ENCODE measurements at places on chromosomes 5 and 9.

DNA sequence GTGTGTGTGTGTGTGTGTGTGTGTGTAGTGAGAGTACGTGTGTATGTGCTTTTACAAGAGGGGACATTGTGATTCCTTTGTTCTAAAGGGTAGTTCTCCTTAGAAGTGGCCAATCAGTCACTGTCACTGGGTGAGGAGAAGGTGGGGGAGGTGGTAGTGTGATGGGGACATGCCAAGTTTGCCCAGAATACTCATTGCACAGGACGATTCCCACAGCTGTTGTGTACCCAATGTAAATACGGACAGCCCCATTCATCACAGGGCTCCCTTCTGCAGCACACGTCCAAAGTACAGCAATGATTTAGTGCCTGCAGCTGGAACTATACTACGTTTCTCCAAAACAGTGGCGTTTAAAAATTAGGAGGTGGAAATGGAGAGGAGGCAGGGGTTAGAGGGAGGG lies 287.8 kb downstream of the TLR4 start:
- no peak for DNase-seq

DNA sequence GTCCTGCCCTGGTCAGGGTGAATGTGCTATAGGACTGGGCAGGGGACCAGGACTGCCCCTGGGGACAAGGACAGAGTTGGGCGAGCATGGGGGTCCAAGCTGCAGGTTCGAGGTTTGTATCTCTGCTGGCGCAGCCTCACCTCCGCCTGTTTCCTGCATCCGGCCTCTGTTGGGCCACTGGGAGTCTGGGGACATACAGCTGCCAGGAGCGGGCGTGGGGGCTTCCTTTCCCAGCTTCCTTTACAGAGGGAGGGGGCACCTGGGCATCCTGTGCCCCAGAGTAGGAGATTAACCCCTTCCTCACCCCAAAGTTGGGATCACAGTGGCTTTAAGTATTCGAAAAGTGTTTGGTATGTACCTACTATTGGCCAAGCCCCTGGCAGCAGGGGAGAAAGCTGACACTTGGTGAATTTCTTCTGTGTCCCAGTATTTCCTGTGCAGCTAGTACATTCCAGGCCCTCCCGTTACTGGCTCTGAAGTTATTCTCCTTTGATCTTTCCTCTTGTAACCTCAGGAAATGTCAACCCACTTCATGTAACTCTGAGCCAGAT lies 19.0 kb downstream of the OLFML2A start:
- no peak for DNase-seq

GRCh38 chr5:60287174-60287771 lies 393.7 kb upstream of the PDE4D start:
- DNase-seq: no peak

- no peak for DNase-seq
Observed at GRCh38 chr5:173410459-173411233, 82.4 kb upstream of the STC2 start.

DNA sequence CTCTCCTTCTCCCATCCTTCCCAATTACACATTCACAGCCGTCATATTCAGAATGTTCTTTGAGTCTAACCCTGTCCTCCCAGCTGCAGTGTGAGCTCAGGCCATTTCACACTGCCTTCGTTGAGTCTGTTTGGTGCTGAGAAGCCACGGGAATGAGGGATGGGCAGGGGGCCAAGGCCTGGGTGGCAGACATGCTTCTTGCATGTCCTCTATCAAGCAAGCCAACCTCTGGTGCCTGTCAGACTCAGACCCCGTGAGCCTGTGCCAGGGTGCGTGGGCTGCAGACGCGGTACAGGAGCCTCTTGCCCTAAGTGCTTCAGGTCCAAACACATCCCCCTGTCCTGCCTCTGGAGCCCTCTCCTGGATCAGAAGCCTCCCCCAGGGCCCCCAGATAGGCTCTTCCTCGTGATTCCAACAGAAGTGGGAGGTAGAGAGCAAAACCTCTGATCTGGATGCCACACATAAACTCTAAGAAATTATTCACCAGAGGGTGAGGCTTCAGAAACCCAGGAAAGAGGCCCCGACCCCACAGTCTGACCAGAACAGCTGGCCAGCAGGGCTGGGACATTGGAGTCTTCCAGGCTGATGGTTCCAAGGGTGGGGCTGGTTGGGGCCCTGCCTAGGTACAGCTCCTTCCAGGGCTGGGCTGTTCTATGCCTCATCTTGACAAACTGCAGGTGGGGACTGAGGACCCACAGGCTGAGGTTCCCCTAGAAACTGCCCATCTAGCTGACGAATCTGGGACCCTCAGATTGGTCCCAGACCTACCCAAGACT lies 46.7 kb upstream of the CDKN2AIPNL start:
- no peak for DNase-seq

DNA sequence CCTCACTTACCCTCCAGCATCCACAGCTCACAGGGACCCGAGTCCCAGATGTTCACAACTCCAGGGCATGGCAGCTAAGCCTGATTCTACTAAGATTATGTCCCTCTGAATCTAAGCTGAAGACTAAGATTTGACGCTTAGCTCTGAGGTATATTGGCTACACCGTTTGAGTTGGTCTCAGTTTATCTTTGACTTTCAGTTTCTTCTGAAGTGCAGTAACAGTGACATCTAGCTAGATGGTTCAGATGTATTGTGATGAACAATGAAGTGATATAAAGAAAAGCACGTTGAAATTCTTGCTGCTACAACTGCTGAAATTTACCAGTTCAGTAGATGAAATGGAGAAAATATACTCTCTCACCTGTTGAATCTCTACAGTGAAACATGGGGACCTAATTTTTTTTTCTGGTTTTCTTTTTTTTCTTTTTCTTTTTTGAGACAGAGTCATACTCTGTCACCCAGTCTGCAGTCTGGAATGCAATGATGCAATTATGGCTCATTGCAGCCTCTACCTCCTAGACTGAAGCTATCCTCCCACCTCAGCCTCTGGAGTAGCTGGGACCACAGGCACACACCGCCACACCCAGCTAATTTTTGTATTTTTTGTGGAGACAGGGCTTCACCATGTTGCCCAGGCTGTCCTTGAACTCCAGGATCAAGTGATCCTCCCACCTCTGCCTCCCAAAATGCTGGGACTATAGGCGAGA lies 15.7 kb downstream of the RFK start:
- DNase-seq: no peak

- no peak for DNase-seq
Observed at GRCh38 chr9:135928074-135928730, 20.9 kb upstream of the CAMSAP1 start.

DNA sequence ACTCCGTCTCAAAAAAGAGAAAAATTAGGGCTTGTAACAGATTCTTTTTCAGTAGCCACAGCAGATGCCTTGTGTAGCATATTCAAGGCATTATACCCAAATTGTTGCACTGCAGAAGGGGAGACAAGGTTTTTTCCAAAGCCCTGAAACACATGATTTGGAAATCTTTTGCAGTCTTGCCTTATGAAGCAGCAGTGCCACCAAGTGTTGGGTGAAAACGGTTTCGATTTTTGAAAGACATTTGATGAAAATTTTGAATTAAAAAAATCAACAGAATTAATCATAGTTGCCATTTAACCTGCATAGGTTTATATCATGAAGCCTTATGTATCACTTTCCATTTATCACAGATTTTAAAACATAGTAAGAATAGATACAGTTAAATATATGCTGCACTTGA lies 479.5 kb downstream of the TAF11L14 start:
- DNase-seq: no peak

DNA sequence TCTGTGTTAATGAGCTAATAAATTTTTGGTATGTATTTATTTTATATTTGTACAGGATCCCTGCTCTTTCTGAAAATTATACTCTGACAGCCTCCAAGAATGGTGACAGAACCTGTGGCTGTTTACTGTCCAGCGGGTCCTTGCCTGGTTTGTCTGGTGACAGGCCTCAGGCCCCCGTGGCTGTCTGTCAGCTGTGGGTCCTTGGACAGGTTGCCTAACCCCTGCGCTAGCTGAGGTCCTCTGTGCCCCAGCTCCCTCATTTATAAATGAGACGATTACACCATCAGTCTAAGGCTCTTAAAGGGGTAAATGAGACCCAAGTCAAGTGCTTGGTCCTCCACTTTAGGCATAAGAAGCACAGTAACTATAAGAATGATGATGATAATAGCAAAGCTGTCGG lies 125.1 kb upstream of the COL5A1 start:
- no peak for DNase-seq

DNA sequence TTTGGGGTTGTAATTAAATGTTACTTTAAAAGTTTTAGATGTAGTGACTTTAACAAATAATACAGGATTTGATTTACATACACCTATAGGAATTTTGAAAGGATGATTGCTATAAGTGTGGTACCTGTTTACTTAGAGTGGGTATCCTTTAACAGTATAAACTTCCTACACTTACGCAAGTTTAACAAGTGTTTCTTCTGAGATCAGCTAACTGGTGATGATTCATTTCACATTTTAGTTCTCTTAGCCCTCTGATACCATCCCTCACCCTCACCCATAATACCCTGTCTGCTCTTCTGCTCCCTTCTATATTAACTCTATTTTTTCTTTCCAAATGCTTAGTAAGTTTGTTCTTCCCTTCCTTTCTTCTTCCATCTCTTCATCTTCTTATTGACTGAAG lies 197.9 kb downstream of the GDNF start:
- DNase-seq: no peak

GRCh38 chr5:126023994-126024441 lies 399.2 kb upstream of the GRAMD2B start:
- no peak for DNase-seq

DNA sequence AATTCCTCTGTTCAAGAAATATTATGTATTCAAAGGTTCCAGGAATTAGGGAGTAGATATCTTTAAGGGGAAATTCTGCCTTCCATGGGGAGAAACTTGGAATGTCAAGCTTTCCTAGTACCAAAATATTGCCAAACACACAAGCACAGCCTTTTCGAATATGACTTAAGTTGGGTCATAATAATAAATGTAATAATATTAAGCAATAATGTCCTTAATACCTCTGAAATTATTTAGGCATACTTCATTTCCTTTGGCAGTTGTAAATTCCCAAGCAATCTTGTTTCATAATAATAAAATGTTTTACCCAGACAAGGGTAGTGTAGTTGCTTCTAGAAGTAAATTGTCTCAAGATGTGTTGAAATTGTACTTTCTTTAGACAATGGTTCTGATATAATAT lies 630.3 kb upstream of the CDH18 start:
- no peak for DNase-seq

DNA sequence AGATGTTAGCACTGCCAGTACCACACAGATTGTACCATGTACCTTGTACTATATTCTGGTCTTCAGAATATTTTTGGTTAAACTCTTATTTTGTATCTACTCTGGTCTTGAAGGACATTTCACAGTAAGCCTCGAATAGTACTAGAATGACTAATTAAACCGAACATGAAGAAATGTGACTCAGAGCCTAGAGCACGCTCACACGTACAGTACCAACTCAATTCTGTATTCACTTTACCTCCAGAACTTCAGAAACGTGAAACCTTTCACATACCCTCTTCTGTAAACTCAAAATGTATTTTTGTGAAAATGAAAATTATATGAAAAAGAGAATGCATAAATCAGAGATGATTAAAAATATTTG lies 112.8 kb downstream of the MVB12B start:
- no peak for DNase-seq

DNA sequence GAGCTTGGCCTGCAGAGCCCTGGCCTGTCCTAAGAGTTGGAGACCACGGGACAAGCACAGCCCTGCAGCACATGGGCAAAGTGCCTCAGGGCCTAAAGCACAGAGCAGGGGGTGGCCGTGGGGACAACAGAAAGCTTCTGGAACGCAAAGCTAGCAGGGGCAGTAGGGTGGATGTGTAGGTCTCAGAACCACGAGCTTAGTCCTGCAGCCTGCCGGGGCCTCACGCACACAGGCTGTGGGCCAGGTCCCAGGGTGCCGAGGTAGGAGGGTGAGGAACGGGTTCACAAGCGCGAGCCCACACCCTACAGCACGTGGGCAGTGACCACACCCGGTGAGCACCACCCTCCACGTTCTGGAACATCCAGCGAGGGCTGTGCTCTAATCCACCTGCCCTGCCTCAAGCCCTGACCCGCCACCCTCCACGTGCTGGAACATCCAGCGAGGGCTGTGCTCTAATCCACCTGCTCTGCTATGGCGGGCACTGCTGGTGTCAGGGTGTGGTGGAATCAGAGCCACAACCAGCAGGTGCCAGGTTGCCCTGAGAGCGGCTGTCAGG lies 9.3 kb downstream of the CLPTM1L start:
- DNase-seq: no peak

DNA sequence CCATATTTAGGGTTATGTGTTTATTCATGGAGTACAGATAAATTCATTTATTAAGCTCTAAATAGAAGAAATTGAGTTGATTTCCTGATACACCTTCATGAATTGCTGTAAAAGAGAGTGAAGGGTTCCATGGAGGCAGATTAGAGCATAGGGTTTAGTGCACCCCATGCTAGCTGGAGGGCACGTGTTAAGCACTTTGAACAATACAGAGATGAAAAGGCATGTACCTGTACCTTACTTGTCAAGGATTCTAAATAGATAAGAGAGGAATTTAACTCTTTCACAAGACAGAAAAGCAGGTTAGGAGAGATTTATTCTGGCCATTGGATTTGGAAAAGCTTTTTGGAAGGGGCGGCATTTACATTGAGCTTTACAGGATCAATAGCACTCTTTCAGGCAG lies 23.3 kb downstream of the TNFAIP8 start:
- DNase-seq: no peak

GRCh38 chr9:129501771-129502319 lies 119.1 kb downstream of the C9orf50 start:
- no peak for DNase-seq

DNA sequence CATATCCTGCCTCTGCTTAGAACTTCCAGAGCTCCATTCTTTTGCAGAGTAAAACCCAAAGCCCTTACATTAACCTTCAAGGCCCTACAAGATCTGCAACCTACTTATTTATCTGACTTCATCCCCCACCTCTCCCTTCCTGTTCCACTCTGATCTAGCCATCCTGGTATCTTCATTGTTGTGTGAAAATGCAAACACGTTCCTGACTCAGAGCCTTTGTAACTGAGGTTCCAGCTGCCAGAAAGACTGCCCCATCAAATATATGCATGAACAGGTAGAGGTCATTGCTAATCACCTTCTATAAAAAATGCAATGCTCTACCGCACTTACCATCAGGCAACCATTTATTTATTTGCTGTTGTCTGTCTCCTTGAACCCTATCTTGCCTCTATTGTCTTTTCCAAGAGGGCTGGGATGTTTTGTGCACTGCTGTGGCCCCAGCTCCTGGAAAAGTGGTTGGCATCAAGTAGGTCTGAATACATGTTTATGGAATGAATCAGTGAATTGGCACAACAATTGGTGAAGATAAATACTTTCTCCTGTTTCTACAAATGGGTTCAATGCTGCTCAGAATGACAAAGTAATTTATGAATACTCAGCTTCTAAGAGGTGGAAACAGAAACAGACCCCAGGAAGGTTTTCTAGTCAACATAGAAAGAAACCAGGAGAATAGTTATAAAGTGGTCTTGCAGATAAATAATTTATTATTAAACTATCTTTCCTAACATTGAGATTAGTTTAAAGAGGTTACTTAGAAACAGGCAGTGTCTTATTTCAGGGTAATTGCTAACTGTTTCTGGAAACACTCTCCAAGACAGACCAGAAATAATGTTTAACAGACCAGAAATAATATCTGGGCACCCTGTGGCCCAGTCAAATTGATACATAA lies 230.6 kb upstream of the CD180 start:
- DNase-seq: no peak

Measured in stimulated activated CD4-positive, alpha-beta T cell treated with anti-CD3 and anti-CD28 coated beads, Interleukin-15, amount 100 ng/mL, for 1 hour (primary cell).